ENCODE measurements at places on chromosomes 4 and X. TPM values are rescaled to one million over a fixed set of nuclear protein-coding genes. Genes with fewer than 3 reads are reported as not detected.

- H3K4me1 ChIP-seq = peaks cover 3% of the 10 kb centered on the region
- H3K36me3 ChIP-seq = no peaks in the 10 kb centered on the region
- no peak overlapping the region for H3K4me3 ChIP-seq
- peak overlapping the region; percentile 79 for H3K27ac ChIP-seq
Observed at GRCh38 chr4:110484767-110485166, 8.8 kb downstream of the ENPEP start.

DNA sequence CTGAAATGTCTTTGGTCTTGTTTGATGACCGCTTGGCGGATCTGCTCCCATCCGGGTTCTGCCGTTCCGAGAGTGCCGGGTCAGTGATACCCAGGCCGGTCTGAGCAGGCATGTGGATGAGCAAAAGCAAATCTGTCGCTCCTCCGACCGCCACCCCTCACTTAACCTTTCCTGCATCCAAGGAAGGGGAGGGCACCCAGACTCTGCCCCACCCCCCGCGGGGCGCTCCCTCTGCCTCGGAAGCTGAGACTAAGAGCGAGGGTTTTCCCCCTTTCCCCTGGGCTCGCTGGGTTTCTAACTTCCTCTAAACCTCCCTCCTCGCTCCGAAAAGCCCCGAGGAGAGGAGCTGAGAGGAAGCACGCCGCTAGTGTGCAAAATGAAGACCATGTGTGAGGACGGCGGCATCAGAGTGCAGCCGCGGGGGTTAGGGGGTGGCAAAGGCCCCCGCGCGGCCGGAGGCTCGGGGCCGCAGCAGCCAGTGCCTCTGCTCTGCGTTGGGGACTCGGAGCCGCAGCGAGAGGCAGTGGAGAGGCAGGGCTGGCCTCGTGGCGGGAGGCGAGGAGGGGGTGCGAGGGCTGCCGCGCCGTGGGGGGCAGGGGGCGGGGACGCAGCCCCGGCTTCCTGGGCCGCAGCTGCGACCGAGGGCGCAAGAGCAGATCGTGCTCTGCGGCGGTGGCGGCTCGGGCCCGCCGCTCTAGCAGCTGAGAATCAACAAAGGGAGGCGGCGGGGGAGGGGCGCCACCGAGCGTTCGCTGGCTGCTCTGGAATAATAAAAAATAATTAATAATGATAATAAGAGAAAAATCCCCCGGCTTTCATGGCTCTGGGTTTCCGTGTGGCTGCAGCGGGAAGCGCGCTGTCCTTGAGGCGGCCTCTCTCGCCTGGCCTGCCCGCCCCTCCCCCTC, 55.8 kb upstream of the BCOR start:
- H3K4me3 ChIP-seq = peak overlapping the region; percentile 45
- no peaks in the 10 kb centered on the region for H3K4me1 ChIP-seq
- peak overlapping the region; percentile 43 for H3K27ac ChIP-seq
- DNase-seq = peak; percentile 58

GRCh38 chr4:84032372-84032771, 466.7 kb downstream of the NKX6-1 start:
- H3K4me3 ChIP-seq = no peak overlapping the region
- no peak for DNase-seq
- no peaks in the 10 kb centered on the region for H3K36me3 ChIP-seq
- H3K27ac ChIP-seq = no peak overlapping the region
- H3K4me1 ChIP-seq = no peaks in the 10 kb centered on the region

- H3K4me3 ChIP-seq = no peak overlapping the region
- no peaks in the 10 kb centered on the region for H3K36me3 ChIP-seq
Observed at GRCh38 chrX:48834383-48834709, 1.1 kb downstream of the PCSK1N start.

DNA sequence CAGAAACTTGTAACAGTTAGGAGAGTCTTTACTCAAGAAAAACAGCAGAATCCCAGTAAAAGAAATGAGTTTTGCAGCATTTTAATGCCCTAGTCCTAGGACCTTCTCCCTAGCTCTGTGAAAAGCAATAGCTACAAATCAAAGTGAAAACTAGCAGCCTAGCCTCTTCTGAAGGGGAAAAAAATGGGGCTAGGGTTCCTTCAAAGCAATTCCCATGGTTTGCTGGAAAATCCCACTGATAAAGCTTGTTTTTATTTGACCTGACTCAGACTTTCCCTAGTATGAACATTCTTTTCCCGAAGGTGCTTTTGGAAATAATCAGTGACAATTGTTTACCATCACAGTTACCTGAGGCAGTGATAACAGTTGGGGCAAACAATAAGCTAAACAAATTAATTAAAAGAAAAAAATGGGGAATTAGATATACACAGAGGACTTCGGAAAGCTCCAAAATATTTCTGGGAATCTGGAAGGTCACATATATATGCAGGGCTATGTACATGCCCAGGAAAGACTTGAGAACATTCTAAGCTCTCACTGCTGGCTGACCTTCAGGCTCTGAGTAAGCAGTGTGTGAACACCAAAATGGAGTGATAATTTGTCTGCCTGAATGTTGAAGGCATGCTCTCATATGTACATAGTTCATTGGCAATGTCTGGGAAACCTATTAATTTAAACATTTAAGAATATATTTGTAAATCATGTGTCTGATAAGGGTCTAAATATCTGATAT, 285.9 kb downstream of the KCTD8 start:
- DNase-seq = no peak
- no peaks in the 10 kb centered on the region for H3K4me1 ChIP-seq
- no peak overlapping the region for H3K27ac ChIP-seq
- H3K4me3 ChIP-seq = no peak overlapping the region

DNA sequence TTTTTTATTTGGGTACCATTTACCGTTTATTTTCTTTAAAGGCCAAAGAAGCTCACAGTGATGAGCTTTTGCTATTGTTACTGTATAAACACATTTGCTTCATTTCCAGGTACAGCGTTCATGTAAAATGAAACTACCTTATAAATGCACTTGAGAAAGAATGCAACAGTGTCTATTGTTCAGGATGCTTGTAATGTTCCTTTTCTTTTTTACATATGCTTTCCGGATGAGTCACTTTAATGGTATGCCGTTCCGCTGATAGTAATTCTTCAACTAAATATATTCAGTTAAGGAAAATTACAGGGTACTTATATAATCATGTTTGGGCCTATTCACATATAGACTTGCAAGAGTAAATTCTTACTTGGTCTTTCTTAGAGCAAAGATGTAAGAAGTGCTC, 354.9 kb downstream of the RPA4 start:
- no peak overlapping the region for H3K4me3 ChIP-seq
- H3K4me1 ChIP-seq = no peaks in the 10 kb centered on the region
- no peaks in the 10 kb centered on the region for H3K36me3 ChIP-seq
- no peaks in the 10 kb centered on the region for H3K27me3 ChIP-seq
- H3K27ac ChIP-seq = no peak overlapping the region
- no peak for DNase-seq

- no peaks in the 10 kb centered on the region for H3K36me3 ChIP-seq
- no peaks in the 10 kb centered on the region for H3K4me1 ChIP-seq
- H3K27ac ChIP-seq = no peak overlapping the region
- H3K4me3 ChIP-seq = no peak overlapping the region
- H3K27me3 ChIP-seq = no peaks in the 10 kb centered on the region
- no peak for DNase-seq
Observed at GRCh38 chr4:86633854-86634253, 39.7 kb downstream of the PTPN13 start.

GRCh38 chr4:19684084-19684483, 567.6 kb upstream of the SLIT2 start:
- no peak for DNase-seq
- H3K27ac ChIP-seq = peak overlapping the region; percentile 22
- H3K4me1 ChIP-seq = no peaks in the 10 kb centered on the region
- H3K27me3 ChIP-seq = no peaks in the 10 kb centered on the region

DNA sequence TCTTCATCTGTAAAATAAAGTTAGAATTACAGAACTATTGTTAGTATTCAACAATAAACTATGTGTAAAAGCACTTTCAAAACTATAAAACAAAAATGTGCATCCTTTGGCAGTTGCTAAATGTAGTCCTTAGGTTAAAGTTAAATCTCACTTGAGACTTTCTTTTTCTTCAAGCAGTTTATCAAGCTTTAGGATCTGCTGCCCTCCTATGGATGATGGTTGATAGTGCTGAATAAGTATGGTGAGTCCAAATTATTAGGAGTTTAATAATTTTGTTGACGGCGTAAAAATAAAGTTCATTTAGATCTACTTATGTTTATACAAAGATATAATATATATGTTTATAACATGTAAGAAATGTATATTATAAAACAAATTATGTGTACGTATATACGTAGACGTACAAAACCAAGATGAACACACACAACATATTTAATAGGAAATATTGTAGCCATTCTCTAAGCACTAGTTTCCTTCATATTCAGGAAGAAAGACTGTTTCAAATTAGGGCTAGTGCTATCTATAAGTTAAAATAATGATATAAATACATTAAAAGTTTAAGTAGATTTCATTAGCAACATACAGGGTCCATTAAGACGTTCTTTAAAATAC, 22.3 kb downstream of the UGT2A2 start:
- no peak for DNase-seq
- H3K4me3 ChIP-seq = no peak overlapping the region
- H3K4me1 ChIP-seq = no peaks in the 10 kb centered on the region
- H3K36me3 ChIP-seq = no peaks in the 10 kb centered on the region

DNA sequence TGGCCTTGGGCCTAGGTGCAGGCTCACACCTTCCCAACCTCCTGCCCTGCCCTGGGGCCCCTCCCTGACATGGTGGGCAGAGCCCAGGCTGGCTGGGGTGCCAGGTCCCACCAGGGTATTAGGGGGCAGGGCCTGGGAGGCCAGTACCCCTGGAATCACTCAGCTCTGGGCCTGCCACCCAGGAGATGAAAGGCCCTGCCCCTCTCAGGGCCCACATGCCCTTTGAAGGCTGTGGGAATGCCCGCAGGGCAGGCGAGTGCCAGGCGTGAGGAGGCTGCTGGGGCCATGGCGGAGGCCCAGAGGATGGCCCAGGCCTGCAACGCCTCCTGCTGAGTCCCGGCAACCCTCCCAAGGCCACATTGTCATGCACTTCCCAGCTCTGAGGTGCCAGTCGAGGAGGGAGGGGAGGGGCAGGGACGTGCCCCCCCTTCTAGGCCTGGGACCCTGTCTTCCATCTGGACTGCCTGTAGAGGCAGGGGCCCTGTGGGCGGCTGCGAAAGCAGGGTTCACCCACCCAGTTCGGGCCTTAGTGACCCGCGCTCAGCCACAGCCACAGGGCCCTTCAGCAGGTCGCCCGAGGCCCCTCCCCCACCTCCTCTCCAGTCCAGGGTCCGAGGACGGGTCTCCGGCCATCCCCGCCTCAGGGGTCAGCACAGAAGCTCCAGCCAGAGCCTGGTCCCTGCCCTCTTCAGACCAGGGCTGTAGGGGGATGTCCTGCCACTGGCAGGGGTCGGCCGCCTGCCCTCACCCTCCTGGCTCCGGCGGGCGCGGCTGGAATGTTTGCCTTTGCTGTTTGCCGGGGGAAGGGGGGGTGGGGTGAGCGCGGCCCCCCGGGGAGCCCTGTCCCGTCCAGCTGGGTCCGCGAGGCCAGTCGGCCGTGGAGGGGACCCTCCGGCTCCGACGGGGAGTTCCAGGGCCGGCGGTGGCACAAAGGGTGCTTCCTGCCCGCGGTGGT, 26.7 kb upstream of the FGFR3 start:
- H3K27me3 ChIP-seq = peaks cover 6% of the 10 kb centered on the region
- H3K4me3 ChIP-seq = no peak overlapping the region
- no peak for DNase-seq
- peaks cover 15% of the 10 kb centered on the region for H3K4me1 ChIP-seq
- H3K27ac ChIP-seq = no peak overlapping the region
- H3K36me3 ChIP-seq = no peaks in the 10 kb centered on the region

GRCh38 chrX:109036624-109037023, 300.3 kb upstream of the IRS4 start:
- DNase-seq = no peak
- no peak overlapping the region for H3K4me3 ChIP-seq
- H3K36me3 ChIP-seq = no peaks in the 10 kb centered on the region
- H3K27ac ChIP-seq = no peak overlapping the region
- H3K27me3 ChIP-seq = no peaks in the 10 kb centered on the region
- H3K4me1 ChIP-seq = no peaks in the 10 kb centered on the region

GRCh38 chrX:20038966-20039365, 48.1 kb upstream of the BCLAF3 start:
- no peaks in the 10 kb centered on the region for H3K36me3 ChIP-seq
- H3K4me3 ChIP-seq = no peak overlapping the region
- no peaks in the 10 kb centered on the region for H3K27me3 ChIP-seq
- no peaks in the 10 kb centered on the region for H3K4me1 ChIP-seq
- no peak for DNase-seq

DNA sequence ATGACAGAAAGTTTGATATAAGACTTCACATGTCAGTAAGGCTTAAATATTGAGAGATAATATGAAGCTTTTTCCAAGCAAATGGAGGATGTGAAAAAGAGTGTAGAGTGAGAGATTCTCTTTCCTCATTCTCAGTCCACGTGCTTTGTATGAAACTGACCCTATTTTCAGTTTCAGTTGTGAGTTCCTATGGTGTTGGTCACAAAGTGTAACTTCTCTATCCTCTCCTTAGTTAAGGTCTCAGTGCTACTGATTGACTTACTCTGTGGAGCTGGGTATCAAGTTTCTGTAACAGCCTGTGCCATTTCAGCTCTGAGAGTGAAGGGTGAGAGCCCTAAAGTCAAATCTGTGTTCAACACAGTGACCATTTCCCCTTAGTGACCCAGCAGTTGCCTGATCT, 277.2 kb downstream of the EPHA5 start:
- H3K27ac ChIP-seq = no peak overlapping the region
- no peak overlapping the region for H3K4me3 ChIP-seq
- no peak for DNase-seq
- H3K36me3 ChIP-seq = no peaks in the 10 kb centered on the region

- H3K27me3 ChIP-seq = no peaks in the 10 kb centered on the region
- H3K4me1 ChIP-seq = peaks cover 3% of the 10 kb centered on the region
- H3K36me3 ChIP-seq = no peaks in the 10 kb centered on the region
- H3K27ac ChIP-seq = no peak overlapping the region
- peak overlapping the region; percentile 39 for H3K4me3 ChIP-seq
- DNase-seq = no peak
Observed at GRCh38 chr4:183397741-183398297, 46.6 kb upstream of the CDKN2AIP start.

DNA sequence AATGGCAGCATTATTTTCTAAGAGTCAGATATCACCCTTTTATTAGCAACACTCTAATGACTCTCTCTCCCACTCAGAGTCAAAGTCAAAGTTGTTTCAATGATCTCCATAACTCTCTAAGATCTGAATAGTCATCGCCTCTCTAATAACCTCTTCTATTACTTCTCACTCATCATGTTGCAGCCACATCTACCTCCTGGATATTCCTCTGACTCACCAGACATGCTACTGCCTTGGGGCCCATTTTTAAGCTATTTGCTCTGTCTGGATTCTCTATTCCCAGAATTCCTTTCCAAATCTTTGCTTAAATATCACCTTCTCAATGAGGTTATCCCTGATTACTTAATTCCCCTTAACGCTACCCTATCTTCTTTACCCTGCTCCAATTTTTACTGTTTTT, 391.8 kb upstream of the MAGEB16 start:
- H3K4me3 ChIP-seq = no peak overlapping the region
- H3K36me3 ChIP-seq = no peaks in the 10 kb centered on the region
- H3K27ac ChIP-seq = no peak overlapping the region
- no peaks in the 10 kb centered on the region for H3K4me1 ChIP-seq
- DNase-seq = no peak
- no peaks in the 10 kb centered on the region for H3K27me3 ChIP-seq

Gene LEF1
- 44.9 TPM for total RNA-seq

Gene NUP62CL
- total RNA-seq = 5.4 TPM

Gene EDA2R
- total RNA-seq = not detected

Gene GNL3L
- total RNA-seq = 8.5 TPM
